ENCODE measurements at places on chromosomes 7 and 10. TPM values are rescaled to one million over a fixed set of nuclear protein-coding genes. Genes with fewer than 3 reads are reported as not detected.

The PTPN12 gene
- total RNA-seq = 173 TPM

- DNase-seq = no peak
These were observed 352.7 kb downstream of the PHTF2 start for GRCh38 chr7:78151229-78151628.

- DNase-seq = no peak
These were observed 5.3 kb downstream of the CFTR start for GRCh38 chr7:117485118-117485620.

The RNF32 gene
- total RNA-seq = not detected

The GARS1 gene
- 76.5 TPM for total RNA-seq

DNA sequence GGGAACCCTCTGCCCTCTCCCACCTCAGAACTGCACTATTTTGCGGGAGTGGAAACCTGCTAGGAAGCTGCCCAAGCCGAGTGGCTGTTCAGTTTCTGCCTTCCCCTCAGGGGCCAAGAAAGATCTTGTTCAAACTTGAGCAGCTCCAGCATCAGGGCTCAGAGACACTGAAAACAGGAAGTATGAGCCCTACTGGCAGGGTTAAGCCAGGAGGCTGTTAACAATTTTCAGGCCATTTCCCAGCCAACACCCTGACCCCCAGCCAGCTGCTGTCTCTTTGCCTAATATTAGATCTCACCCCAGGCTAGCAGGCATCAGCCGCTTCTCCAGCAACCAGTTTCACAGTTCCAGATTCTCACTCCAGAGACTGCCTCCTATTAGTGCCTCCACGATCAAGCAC is 9.2 kb downstream of the PLAU start:
- no peak for DNase-seq

GRCh38 chr10:30694518-30695228 is 65.1 kb upstream of the LYZL2 start:
- DNase-seq = no peak

DNA sequence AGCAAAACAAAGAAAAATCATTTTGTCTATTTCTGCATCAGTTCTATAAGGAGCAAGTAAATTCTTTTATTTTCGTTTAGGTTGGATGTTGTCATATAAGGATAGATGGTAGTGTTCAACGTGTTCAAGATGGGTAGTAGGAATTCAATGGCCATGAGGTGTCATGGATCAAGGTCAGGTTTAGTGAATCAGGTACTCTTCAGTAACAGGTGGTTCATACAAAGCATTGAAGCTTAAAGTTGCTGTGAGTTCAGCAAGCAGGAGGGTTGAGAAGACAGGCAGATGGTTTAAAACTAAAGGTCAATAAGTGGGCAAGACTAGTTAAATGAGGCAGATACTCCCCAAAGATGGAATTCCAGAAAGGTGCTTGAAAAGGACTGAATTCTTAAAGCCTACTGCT is 5.6 kb downstream of the LUC7L2 start:
- DNase-seq = no peak

- no peak for DNase-seq
These were observed 203.5 kb downstream of the USP6NL start for GRCh38 chr10:11407939-11408338.

The UBTD1 gene
- 20.4 TPM for total RNA-seq

DNA sequence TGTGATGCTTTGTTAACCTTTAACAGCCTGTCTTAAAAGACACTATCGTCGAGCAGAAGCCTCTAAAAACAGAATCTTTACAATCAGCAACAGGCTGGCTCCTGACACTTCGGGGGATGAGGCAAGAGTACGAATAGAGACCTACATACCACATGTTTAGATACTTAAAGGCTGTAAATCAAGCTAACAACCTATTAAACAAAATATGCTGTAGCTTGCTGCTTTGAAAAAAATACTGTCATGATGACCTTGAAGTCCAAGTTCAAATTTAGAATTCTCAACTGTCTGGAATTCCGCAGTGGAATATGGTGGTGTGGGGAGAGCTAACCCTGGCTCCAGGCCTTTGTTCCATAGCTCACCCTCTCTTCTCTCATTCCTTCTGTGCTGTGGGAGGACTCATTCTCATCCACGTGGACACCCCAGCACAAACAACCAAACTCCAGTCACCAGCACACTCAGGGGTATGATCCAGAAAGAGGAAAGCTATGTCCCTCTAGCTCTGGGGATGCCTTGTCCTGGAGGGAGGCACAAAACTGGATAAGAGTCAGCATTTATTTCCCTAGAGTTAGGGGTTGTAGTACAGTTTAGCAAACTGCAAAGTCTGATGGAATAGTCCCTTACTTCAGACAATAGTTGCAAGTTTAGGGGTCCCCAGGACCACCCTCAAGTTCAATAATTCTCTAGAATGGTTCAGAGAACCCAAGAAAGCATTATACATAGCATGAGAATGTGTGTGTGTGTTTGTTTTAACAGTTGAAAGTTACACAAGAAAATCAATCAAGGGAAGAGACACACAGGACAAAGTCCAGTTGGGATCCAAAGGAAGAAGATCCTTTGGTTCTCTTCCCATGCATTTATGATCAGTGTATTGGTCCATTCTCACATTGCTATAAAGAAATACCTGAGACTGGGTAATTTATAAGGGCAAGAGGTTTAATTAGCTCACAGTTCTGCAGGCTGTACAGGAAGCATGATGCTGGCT is 196.1 kb upstream of the SVIL start:
- DNase-seq = no peak

DNA sequence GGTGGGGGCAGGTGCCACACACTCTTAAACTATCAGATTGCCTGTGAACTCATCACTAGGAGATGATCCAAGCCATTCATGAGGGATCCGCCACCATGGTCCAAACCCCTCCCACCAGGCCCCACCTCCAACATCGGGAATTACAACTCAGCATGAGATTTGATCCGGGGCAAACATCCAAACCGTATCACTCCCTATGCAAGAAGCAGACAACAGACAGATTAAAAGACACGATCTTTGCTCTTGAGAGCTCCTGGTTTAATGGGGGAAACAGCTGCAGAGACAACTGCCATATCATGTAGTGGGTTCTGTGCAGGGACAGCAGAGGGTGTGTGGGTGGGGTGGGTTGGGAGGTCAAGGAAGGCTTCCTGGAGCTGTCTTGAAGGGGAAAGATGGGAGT is 123.6 kb downstream of the EMX2 start:
- no peak for DNase-seq

DNA sequence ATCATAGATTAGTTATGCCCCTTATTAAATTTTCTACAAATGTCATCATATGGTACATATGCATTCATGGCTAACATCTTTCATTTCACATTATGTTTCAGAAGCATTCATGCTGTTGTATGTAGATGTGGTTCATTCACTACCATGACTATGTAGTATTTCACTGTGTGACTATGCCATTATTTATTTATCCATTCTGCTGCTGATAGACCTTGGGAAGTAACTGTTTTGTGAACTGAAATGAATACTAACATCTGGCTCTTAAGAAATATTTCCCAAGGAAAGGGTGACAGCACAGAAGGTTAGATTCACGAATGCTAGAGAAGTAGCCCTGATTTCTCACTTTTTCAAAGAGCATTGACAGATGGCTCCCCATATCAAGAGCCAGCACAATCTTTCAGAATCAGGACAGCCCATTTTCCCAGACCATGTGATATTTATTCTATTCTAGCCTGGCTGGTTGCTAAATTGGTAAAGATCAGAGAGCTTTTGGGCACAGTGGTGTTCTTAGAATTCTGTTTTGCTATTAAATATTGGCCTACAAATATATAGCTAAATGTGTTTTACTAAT is 157.4 kb downstream of the DYNC1I1 start:
- no peak for DNase-seq

DNA sequence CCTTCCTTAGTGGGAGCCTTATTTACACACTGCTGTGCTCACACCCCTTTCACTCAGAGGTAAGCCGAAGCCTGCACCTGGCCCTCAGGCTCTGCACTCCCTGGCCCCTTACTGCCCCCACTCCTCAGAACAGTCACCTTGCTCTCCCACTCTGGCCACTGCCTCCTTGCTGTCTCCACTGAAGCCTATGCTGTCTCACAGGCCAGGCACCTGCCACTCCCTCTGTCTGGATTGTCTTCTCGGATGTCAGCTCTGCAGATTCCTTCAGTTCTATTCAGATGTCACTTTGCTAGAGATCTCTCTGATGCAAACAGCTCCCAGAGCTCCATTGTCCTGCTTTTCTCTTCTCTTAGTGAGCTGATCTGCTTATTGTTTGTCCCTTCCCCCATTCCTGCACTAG is 390.7 kb downstream of the DPP6 start:
- no peak for DNase-seq

- DNase-seq = no peak
These were observed 670.1 kb upstream of the LRRN3 start for GRCh38 chr7:110420788-110421187.

DNA sequence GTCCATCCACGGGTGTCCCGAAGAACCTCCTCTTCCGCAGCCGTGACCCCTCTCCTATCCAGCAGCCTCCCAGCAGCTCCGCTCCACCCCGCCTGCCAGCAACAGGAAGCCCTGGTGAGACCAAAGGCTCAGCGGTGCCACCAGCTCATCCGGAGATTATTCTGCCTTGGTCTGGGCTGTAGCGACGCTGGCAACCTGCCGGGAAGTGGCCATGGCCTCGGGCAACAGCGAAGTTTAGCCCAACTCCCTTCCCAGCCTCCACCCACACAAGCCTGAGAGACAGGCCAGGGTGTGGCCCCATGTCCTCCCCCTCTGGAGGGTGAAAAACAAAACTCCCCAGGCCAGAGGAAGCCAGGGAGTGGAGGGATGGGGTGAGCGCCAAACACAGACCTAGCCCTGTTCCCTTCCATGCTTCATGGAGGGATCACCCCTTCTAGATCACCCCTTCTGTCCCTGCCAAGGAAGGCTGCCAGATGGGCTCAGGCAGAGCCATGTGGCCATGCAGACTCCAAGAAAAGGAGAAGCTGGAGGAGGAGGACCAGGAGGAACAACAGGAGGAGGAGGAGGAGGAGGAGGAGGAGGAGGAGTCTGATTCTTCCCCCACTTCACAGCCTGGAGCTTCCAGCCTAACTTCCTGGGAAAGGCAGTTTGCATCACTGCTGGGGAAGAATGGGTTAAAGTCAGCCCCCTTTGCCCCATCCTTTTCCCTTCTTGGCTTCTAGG is 918 bp downstream of the CALHM2 start:
- DNase-seq = peak; percentile 40

DNA sequence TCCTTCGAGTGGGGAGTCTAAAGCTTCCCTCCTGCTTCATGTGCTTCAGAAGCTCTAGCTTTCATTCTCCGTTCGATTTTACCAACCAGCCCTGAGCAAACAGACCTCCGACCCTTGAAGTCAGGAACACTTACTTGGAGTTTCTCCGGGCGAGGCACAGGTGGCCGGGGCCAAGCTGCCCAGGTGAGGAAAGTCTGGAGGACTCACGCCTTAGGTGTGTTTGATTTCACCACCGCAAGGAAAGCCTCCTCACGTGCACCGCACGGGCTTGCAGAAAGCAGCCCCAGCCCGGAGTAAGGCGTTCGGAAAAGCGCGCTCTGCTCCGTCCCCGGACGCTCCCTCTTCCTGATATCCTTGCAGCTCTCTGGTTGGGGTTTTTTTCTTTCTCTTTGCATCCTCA is 30.1 kb upstream of the CNPY1 start:
- DNase-seq = no peak

The KLF14 gene
- total RNA-seq = not detected

- DNase-seq = no peak
These were observed 9.4 kb downstream of the STK17A start for GRCh38 chr7:43592326-43592725.

The VWA2 gene
- total RNA-seq = not detected

DNA sequence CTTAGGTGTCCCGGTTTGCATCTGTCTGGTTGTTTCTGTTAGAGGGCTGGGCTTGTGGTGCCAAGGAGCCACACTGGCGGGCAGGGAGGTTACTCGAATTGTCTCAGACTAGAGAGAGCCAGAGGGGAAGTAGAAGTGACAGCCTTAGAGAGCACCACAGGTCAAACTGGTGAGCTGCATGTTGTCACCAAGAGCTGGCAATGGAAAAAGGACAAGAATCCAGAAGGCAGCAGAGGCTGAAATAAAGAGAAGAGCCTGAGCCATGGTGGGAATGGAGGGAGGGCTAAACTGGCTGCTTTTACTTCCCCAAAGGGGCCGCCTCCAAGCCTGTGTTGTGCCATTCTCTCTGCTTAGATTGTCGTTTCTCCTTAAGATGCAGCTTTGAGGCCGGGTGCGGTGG is 31.1 kb upstream of the RHBDD2 start:
- DNase-seq = no peak

DNA sequence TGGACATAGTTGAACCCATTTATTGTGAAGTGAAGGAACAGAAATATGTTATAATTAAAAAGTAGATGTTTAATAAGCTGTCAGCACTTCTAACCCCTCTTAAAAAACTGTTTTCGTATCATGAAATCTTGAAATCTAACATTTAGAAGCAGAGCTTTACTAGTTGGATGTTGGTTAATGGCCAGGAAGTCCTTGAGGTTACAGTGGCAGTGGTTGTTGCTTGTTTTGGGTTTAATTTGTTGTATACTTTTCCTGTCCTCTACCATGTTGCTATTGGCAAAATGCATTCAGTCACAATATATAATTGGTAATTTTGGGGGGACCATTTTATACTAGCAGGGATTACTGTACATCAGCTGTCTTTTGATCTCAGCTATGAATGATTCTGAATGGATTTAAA is 60.7 kb downstream of the EXOC4 start:
- no peak for DNase-seq

The CCDC172 gene
- total RNA-seq = not detected

DNA sequence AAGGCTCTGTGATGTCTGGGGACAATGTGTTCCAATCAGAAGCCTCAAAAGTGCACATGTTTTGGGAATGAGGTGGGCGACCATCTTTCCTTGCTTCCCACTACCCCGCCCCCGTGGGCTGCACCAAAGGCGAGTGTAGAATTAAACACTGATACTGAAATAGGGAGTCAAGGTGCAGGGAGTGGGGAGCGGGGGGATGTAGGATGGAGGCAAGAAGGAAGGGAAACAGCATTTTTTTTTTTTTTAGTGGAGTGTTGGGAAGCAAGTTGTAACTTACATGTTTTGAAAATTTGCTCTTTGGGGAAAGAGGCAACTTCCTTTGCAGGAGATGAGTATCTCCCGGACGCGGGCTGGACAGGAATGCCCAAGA is 484 bp upstream of the DLX5 start:
- no peak for DNase-seq

GRCh38 chr10:104892879-104893617 is 252.0 kb downstream of the SORCS3 start:
- no peak for DNase-seq

All from thoracic aorta (tissue), 2 donors.